ENCODE measurements at places on chromosomes 11 and 22.

DNA sequence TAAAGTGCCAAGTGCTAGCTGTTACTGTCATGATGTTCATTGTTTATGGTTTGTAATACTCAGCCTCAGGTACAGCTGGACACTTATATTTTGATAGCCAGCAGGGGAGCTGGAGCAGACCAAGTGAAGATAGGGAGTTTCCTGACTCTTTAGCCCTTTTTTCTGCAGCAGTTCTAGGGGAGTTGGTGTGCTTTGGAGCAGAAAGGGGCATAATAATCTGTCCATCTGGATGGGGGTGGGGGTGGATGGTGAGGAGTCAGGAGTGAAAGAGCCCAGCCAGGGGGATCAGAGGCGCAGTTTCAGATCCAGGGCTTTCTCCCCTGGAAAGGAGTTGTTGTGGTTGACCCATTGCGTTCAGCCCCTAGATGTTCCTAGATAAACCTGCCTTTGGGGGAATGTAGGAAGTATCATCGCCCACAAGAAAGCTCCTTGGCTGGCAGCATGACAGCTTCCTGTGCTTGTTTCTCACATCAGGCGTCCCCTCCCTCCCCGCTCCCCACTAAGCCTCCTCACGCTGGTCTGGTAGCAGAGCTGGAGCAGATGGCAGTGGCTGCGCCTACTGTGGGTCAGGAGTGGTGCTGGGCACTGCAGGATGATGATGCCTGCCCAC is 41.9 kb downstream of the MED15 start:
- DNase-seq: no peak

GRCh38 chr11:35683728-35684339 is 21.3 kb downstream of the TRIM44 start:
- DNase-seq: no peak

- no peak for DNase-seq
Measured at GRCh38 chr11:84817998-84818397, 809.1 kb downstream of the DLG2 start.

GRCh38 chr11:60396382-60396781 is at the start of gene MS4A14:
TSS of gene MS4A14 (plus strand) at chr11:60396459. CDS start at chr11:60396579, 120 bp downstream.
- no peak for DNase-seq

GRCh38 chr11:13899603-13900002 is 62.9 kb upstream of the SPON1 start:
- no peak for DNase-seq

DNA sequence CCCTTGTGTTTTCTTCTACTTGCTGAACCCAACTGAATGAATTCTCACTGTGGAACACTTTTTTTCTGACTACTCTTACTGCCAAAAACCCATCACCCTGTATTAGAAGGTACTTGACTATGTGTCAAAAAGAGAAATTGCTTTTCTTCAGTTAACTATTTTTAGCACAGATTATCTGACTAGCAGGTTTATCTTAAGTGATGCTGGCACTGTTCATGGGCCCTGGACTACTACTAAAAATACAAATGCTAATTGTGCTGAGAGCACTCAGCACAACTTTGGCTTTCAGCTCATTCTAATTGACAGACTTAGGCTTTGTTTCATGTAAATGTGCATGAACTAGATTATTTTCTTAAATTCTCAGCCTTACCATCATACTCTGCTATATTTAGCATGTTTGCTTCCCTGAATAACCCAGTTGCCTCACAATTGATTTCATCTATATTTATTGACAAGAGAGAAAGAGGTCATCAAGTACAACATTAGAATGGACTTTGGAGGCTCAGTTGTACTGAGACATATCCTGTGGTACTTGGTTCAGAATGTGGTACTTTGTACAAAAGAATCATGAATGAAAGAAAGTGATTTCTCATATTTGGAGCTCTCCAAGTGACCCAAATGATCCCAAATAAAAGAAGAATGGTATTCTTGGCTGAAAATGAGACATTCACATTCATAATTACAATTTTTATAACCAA is 478.3 kb downstream of the KCNA4 start:
- DNase-seq: no peak

- no peak for DNase-seq
Measured at GRCh38 chr11:93849751-93850593, 446 bp downstream of the VSTM5 start.

All from NCI-H2081 (cell line).